HFFc6 (cell line): ENCODE measurements at places on chromosomes 1 and 21.

- peak; percentile 91 for DNase-seq
Observed at GRCh38 chr1:212485913-212486618, 53.3 kb downstream of the NENF start.

DNA sequence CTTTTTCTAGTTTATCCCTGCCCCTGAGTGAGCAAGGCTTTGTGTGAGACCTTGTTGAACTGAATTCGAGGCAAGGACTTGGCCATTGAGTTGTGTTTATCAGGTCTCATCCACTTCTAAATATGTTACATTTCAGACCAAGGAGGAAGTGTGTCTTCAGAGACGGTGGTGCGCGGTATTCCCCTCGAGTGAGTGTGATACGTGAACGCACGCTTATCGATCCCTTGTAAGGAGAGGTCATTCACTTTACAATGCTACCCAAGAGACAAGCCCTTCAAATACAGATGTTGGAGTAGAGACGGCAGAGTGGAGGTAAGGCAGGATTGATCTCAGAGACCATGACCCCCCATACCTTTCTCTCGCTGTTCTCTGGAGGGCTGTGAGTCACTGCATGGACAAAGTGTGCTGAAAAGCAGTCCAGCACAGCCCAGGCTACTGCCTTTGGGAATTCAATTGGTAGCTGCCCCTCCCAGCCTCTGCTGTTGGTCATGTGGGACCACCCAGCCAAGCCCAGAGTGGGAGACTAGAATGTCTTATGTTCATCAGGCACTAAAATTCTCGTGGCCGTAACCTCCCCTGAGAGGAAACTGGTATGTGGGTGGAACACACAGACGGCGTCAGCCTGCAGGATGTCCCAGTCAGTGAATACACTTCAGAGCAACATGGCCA lies 16.3 kb upstream of the MTARC1 start:
- no peak for DNase-seq

GRCh38 chr21:21463456-21463855 lies 465.2 kb downstream of the NCAM2 start:
- DNase-seq: no peak

- DNase-seq: no peak
Observed at GRCh38 chr1:228083871-228084278, 1.4 kb downstream of the ARF1 start.

GRCh38 chr1:226809785-226810571 lies 60.4 kb upstream of the PSEN2 start:
- DNase-seq: peak; percentile 63

DNA sequence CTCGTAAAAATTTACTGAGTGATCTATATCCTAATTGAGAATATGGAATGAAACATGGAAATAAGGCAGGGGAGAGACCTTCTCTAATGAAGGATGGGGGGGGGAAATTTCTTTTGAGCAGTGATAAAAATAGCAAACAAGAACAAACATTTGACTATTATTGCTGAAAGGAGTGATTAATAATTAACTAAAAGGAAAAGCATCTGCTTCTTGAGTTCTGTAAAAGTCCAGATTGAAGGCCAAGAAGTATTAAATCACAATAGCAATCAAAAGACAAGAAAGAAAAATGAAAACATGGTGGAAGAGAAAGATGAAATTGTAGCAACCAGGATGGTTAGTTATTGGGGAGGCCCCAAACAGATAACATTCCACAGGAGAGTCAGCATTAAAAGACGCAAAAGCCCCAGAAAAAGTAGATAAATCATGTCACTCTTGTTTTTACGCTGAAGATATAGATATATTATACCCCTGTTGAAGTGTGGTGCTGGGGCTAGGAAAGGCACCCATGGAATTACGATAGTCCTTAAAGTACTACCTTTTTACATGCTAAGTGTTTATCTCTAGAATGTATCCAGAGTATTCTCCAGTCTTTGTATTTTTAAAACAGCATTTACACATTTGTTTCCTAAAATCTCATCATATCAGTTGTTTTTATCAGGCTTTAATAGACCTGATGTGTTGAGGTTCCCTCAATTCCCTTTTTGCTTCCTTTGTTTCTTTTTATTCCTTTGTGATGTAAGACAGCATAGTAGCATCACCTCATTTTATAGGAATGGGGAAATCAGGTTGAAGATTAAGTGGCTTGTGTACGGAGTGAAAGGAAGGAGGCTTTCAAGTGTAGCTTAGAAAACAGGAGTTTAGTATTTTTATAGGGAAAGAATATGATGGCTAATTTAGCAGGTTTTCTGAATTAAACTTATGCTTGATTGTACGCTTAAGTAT lies 28.9 kb downstream of the DISP1 start:
- DNase-seq: peak; percentile 12

DNA sequence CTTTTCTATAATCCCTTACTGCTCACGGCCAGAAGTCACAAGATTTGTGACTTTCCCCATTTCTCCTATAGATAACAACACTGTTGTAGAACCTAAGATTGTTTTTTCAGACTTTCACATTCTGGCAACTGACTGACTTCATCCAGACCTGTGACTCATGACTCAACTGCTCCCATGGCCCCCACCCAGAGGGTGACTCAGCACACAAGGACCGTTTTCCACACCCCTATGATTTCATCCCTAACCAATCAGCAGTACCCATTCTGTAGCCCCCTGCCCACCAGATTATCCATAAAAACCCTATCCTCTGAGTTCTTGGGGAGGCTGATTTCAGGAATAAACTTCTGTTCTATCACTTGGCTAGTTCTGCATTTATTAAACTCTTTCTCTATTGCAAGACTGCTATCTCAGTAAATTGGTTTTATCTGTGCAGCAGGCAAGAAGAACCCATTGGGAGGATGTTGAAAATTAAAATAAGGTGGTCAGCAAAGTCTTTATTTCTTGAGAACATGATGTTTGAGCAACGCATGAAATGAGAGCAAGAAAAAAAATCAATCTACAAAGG lies 79.7 kb downstream of the NGF start:
- peak; percentile 80 for DNase-seq

GRCh38 chr1:156172696-156173470 lies 19.5 kb downstream of the SEMA4A start:
- DNase-seq: no peak

GRCh38 chr1:156115514-156116374 lies 1.2 kb downstream of the LMNA start:
- DNase-seq: peak; percentile 57

DNA sequence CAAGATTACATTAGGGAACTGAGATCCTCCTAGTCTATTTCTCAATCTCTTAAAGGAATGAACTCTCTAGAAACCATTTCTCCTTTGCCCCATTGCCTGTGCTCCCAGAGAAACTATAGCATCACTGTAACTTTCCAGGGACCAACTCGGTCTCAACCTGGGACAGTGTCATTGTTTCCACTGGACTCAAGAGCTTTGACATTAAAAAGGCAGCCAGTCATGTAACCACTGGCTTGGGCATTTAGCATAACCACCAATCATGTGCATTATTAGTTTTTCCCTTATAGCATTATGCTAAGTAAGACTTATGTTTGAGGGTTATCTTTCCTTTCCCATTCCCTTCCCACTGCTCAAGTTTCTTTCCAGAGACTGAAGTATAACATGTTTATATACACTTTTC lies 18.2 kb downstream of the TEX38 start:
- DNase-seq: no peak

DNA sequence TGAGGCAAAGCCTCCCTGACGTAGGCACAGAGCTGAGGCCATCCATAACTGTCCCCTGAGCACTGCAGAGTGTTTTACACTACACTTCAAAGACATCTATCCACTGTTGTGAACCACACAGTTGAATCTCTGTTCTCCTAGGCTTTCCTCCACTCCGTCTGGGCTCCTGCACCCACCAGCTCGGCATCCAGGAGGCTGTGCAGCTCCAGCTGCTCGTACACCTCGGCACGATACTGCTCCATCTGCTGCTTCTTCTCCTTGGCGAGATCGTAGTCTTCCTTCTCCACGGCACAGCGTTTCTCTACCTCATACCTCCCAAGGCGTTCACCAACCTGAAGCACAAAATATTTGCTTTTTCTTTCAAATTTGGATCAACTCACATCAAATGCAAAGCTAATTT lies 18.2 kb downstream of the CEP104 start:
- DNase-seq: no peak

- no peak for DNase-seq
Observed at GRCh38 chr1:12022036-12022435, 2.7 kb downstream of the MIIP start.

GRCh38 chr1:154326546-154327465 lies 1.5 kb downstream of the ATP8B2 start:
- peak; percentile 61 for DNase-seq

DNA sequence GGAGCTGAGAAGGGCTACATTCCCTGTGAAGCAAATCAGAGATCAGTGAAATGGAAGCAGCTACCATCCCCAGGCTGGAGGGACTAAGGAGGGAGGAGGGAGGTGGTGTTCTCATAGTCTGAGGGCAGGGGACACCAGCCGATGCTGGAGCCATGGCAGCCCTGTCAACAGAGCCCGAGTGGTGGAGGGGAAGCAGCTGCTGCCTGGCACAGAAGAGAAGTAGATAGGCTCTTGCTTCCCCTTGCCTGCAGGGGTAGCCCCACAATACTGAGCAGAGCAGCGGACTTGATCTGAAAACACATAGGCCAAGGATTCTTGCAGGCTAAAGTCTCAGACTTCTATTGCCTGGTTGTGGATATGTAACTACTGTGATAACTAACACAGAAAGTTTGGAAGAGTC lies 255.1 kb downstream of the FGGY start:
- no peak for DNase-seq

DNA sequence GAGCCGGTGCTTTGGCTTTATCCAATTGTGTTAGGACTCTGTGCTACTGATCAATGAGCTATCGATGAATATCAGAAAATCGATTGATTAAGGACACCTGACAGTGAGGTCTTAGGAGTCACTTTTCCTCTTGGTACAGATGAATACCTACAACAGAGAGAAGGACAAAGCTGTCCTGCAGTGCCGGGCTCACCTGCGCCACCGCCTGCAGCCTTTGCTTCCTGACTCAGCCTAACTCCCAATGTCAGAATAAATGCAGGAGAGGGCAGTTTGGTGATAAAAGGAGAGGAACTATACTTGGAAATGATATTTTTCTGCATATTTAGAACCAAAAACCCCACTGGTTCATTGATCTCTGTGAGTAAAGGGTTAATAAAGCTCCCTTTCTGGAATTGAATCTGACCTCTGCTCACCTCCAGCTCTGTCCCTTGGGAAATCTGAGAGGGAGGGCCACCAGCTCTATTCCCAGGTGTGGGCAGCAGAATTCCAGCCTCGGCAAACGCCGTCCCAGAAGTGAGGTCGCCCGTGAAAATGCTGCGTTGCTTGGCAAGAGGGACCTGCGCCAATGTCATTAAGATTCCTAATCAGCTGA lies 39.3 kb downstream of the POFUT2 start:
- no peak for DNase-seq

- DNase-seq: peak; percentile 31
Observed at GRCh38 chr1:43445606-43446387, 7.9 kb downstream of the HYI start.

DNA sequence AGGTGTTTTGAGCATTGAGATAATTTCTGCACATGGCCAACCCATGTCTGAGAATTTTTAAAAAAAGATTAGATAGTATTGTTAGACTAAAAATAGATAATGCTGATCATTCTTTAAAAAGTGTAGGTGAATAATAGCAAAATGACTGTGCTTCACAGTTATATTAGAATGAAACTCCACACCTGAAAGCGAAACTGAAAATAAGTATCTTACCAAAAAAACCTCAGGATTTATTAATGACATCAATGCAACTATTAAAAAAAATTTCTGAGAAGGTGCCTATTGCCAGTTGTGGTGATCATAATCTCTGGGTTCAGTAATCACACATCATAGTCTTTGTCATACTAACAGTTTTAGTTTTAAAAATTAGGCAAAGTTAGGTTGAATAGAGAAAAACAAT lies 36.5 kb downstream of the PLA2G4A start:
- DNase-seq: no peak

- DNase-seq: no peak
Observed at GRCh38 chr1:199918196-199918769, 109.2 kb upstream of the NR5A2 start.

- peak; percentile 39 for DNase-seq
Observed at GRCh38 chr1:230167419-230167852, 100.4 kb downstream of the GALNT2 start.

DNA sequence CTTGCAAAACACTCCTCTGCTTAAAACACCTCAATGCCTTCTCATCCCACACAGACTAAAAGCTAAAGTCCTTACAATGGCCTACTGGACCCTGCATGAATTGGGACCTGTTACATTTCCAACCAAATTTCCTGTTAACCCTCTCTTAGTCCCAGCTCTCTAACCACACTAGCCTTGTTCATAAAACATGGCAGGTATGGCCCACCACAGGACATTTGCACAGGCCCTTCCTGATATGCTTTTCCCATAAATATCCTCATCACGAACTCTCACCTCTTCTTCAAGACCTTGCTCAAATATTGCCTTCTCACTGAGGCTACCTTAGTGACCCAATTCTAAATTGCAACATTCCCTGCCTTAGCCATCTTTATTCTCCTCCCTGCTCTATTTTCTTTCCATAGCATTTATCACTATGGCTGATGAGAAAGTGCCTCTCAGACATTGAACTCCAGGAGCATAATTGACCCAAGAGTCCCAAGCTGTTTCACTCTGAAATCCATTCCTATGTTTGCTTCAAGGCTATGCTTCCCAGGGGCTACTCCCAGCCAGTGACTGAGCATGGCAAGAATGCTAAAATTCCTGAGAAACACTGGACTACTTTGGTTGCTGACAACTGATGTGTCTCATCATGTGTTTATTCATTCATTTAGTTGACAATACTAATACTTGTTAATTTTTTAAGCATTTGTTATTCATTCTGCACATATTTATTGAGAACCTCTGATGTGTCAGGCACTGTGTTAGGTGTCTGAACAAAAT lies 2.7 kb upstream of the PALMD start:
- no peak for DNase-seq

DNA sequence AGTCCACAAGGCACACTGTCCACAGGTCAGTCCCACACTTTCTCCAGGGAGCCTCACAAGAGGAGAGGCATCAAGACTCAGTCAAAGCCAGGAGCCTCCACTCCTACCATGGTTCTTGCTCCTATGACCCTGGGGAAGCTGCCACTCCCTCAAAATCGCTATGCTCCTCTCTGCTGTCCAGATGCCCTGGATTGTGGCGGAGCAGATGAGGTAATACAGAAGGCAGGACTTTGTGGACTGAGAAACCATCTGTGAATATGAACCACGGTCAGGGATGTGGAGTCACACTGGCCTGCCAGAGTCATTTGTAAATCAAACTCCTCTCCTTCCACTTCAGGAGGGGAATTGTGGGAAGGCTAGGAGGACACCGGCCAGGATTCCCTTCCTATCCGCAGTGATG lies 20.6 kb downstream of the VWA5B1 start:
- no peak for DNase-seq
